ENCODE measurements at places on chromosomes 7 and 10. TPM values are rescaled to one million over a fixed set of nuclear protein-coding genes. Genes with fewer than 3 reads are reported as not detected.

DNA sequence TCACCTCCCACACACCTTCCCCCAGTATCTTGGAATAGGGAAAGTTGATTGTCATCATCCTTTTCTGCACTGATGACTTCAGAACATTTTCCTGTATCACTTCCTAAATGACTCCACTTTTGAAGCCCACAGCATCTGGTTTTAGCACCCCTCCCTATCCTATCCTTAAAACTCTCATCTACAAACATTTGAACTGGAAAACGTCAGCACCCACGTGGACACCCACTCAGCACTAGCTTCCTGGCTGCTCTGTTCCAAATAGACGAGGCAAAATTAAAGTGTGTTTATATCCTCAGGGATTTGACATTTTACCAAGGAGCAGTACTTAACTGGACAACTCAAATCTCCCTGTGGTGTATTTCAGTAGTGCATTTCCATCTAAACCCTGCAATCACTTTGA, 73.9 kb downstream of the REEP3 start:
- no peak overlapping the region for H3K27ac ChIP-seq
- H3K36me3 ChIP-seq, result peaks cover 18% of the 10 kb centered on the region
- no peaks in the 10 kb centered on the region for H3K27me3 ChIP-seq
- H3K4me1 ChIP-seq, result no peaks in the 10 kb centered on the region

GRCh38 chr7:107890493-107890961, 456 bp upstream of the DLD start:
- DNase-seq, result no peak
- peaks cover 17% of the 10 kb centered on the region for H3K36me3 ChIP-seq
- no peaks in the 10 kb centered on the region for H3K27me3 ChIP-seq
- H3K4me1 ChIP-seq, result peaks cover 45% of the 10 kb centered on the region
- H3K27ac ChIP-seq, result peak overlapping the region; percentile 95

DNA sequence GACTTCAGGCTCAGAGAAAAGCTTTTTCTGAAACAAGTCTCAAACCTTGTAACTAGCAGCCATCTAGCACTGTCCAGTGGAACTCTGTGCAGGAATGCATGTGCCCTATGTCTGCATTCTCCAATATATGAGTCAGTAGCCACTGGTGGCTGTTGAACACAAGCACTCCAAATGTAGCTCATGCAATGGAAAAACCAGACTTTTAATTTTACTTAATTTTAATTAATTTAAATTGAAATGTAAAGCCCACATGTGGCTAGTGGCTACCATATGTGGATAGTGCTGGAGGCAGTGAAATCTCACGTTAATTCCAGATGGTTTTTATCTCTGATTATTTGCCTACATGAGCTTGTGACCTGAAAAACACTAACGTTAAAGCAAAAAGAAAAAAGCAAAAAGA, 225.1 kb downstream of the GATA3 start:
- no peaks in the 10 kb centered on the region for H3K4me1 ChIP-seq
- H3K36me3 ChIP-seq, result no peaks in the 10 kb centered on the region

DNA sequence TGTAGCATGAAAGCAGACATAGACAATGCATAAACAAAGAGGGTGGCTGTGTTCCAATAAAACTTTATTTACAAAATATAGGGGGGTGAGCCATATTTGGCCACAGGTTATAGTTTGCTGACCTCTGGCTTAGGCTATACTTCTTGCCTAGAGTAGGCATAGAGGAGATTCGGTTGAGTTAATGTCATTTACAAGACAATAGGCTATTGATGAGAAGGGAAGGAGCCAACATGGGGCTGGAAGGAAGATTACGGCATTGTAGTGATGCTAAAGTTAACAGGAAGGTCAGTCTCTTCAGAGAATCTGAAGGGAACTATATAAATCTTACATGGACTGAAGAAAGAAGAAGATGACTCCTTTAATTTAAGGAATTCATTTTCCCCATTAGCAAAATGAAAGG, 463.5 kb downstream of the HTR7 start:
- no peak overlapping the region for H3K4me3 ChIP-seq
- no peaks in the 10 kb centered on the region for H3K36me3 ChIP-seq
- H3K27ac ChIP-seq, result no peak overlapping the region
- H3K4me1 ChIP-seq, result no peaks in the 10 kb centered on the region
- H3K27me3 ChIP-seq, result no peaks in the 10 kb centered on the region
- DNase-seq, result no peak

DNA sequence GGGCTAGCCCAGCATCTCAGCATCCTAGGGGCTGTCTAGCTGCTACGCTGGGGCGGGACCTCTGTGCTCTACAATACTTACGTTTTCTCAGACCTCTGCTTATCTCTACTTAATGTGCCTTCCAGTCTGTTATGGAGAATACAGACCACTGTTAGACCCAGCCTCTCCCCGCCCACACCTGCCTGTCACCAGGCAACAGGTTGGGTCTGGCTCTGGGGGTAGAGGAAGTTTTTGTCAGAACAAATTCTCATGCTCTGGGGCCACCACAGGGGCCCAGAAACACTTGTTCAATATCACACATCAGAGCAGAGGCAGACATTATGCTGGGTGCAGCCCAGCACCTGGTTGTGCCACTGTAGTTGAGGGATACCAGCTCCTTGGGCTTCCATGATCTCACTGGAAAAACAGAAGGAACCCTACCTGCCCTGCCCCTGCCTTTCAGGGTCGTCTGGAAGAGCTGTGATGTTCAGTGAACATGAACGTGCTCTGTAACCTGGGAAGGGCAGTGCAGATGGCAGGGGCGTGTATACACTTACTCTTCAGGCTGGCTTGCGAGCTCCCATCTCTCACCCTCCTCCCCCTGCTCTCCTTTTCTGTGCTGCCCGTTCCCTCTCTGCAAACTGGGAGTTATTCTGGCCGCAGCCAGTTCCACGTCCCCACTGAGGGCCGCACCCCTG, 135.2 kb upstream of the PODXL start:
- H3K4me3 ChIP-seq, result no peak overlapping the region
- no peaks in the 10 kb centered on the region for H3K36me3 ChIP-seq
- H3K27me3 ChIP-seq, result no peaks in the 10 kb centered on the region
- H3K4me1 ChIP-seq, result no peaks in the 10 kb centered on the region

GRCh38 chr7:109235316-109235715, 665.6 kb downstream of the DNAJB9 start:
- no peaks in the 10 kb centered on the region for H3K27me3 ChIP-seq
- DNase-seq, result no peak
- no peaks in the 10 kb centered on the region for H3K36me3 ChIP-seq
- H3K4me3 ChIP-seq, result no peak overlapping the region
- no peaks in the 10 kb centered on the region for H3K4me1 ChIP-seq
- no peak overlapping the region for H3K27ac ChIP-seq

- no peaks in the 10 kb centered on the region for H3K27me3 ChIP-seq
- H3K27ac ChIP-seq, result no peak overlapping the region
- DNase-seq, result no peak
These were observed 99.8 kb upstream of the MDFIC start for GRCh38 chr7:114822131-114822530.

DNA sequence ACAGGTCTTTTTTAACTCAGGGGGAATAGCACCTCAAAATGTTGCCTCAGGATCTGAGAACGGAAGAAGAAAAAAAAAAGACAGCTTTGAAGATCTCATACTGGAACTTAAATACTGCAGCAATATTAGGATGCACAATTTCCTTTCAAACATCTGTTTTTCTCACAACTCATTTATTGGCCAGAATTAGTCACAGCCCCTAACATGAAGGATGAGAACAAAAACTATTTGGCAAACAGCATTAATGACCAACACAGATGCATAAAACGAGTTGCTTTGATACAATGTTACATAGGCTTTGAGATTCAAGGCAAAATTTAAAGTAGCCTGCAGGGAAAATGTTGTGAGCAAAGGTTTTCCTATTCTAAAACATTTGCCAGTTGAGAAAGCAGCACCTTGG, 36.5 kb downstream of the JMJD1C start:
- no peak overlapping the region for H3K27ac ChIP-seq
- H3K4me3 ChIP-seq, result no peak overlapping the region
- no peak for DNase-seq
- H3K27me3 ChIP-seq, result no peaks in the 10 kb centered on the region
- H3K36me3 ChIP-seq, result no peaks in the 10 kb centered on the region

GRCh38 chr7:85883-86515, 106.4 kb upstream of the FAM20C start:
- H3K27me3 ChIP-seq, result no peaks in the 10 kb centered on the region
- DNase-seq, result no peak
- no peak overlapping the region for H3K4me3 ChIP-seq
- H3K27ac ChIP-seq, result no peak overlapping the region
- no peaks in the 10 kb centered on the region for H3K4me1 ChIP-seq
- H3K36me3 ChIP-seq, result no peaks in the 10 kb centered on the region

- no peaks in the 10 kb centered on the region for H3K4me1 ChIP-seq
- H3K27ac ChIP-seq, result no peak overlapping the region
- H3K4me3 ChIP-seq, result no peak overlapping the region
- DNase-seq, result no peak
- no peaks in the 10 kb centered on the region for H3K36me3 ChIP-seq
These were observed 151.9 kb downstream of the CHRM2 start for GRCh38 chr7:137020351-137020750.

DNA sequence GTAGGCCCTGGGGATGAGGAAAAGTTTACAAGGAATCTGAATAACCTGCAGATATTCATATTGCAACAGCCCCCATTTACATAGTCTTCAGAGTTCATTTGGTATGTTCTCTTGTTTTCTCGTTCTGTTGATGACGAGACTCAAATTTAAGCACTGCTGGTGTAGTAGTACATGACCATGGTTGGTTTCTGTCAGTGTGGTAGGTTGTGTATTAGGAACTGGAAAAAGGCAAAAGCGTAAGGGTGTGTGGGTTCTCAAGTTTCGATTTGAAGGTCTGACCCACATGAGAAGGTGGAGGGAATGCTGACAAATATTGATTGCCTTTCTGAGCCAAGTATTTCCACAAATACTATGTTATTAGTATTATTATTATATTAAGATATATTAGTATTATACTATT, 151.7 kb downstream of the AUTS2 start:
- no peaks in the 10 kb centered on the region for H3K27me3 ChIP-seq
- no peak overlapping the region for H3K4me3 ChIP-seq
- DNase-seq, result no peak
- no peaks in the 10 kb centered on the region for H3K4me1 ChIP-seq

- no peak overlapping the region for H3K27ac ChIP-seq
- no peaks in the 10 kb centered on the region for H3K36me3 ChIP-seq
- no peak for DNase-seq
- no peaks in the 10 kb centered on the region for H3K4me1 ChIP-seq
- no peaks in the 10 kb centered on the region for H3K27me3 ChIP-seq
These were observed 261.9 kb downstream of the ARL4A start for GRCh38 chr7:12949060-12949931.

DNA sequence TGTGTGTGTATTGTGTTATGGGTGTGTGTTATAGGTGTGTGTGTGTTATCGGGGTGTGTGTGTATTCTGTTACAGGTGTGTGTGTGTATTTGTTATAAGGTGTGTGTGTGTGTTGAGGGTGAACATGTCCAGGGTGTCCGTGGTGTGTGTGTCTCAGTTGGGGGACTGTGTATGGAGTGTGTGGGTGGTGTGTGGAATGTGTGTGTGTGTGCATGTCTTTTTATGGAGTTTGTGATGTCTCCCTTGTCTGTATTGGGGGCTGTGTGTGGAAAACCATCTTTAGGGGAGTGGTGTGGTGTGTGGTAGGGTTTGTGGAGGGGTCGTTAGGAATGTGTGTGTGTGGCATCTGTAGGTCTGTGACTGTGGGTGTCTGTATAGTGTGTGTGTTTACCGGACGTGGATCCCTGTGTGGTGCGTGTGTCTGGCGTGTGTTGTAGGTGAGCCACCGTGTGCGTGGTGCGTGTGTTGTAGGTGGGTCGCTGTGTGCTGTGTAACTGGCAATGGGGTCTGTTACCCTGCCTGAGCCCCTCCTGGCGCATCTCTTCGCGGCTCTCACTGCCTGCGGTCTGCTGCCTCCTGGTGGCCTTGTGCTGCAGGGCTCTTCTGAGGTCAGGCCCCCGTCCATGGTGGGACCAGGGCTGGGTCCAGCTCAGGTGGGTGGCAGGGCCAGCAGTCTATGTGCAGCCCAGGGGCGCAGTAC, 61.7 kb downstream of the PALD1 start:
- H3K27ac ChIP-seq, result no peak overlapping the region
- no peaks in the 10 kb centered on the region for H3K27me3 ChIP-seq
- DNase-seq, result no peak
- no peaks in the 10 kb centered on the region for H3K36me3 ChIP-seq

GRCh38 chr10:99560277-99561126, 27.8 kb downstream of the NKX2-3 start:
- H3K27me3 ChIP-seq, result peaks cover 6% of the 10 kb centered on the region
- H3K4me1 ChIP-seq, result peaks cover 8% of the 10 kb centered on the region
- H3K36me3 ChIP-seq, result no peaks in the 10 kb centered on the region
- peak; percentile 30 for DNase-seq
- H3K27ac ChIP-seq, result no peak overlapping the region

DNA sequence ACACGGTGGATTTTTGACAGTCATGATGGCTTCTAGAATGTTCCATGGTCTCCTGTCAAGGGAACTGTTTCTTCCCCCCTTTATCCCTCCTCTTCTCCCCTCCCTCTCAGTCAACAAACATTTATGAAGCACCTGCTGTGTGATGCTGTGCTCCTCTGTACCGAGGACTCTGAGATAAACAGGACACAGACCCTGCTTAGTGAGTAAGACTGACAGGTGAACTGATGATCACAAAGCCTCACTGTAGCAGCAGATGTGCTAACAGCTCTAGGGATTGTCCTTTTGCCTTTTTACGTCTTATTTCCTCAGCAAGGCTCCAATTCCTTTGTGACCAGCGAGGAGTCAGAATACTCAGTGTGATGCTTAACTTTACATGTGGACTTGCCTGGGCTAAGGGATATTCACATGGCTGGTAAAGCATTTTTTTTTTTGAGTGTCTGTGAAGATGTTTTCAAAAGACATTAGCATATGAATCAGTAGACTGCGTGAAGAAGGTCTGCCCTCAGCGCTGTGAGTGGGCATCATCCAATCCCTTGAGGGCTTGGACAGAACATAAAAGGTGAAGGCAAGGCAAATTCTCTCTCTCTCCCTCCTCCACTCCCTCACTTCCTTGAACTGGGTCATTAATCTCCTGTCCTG, 170.1 kb downstream of the ADRA2A start:
- no peaks in the 10 kb centered on the region for H3K36me3 ChIP-seq
- H3K4me1 ChIP-seq, result no peaks in the 10 kb centered on the region
- H3K27me3 ChIP-seq, result peaks cover 6% of the 10 kb centered on the region
- no peak overlapping the region for H3K27ac ChIP-seq
- DNase-seq, result no peak

DNA sequence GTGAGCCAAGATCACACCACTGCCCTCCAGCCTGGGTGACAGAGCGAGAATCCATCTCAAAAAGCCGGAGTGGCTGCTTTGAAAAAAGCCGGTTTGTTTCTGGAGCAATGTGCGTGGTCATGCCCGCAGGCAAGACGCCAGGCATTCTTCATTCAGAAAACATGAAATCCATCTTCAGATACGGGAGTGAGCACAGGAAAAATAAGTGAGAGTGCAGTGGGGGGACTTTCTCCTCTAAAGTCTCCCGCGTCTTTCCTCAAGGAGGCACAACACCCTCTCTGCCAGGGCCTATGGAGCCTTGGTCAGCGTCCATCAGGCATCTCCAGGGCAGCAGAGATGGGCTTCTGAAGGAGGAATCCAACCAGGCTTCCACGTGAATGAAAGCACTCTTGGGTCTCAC, 62.3 kb upstream of the DGKI start:
- no peaks in the 10 kb centered on the region for H3K4me1 ChIP-seq
- H3K36me3 ChIP-seq, result peaks cover 74% of the 10 kb centered on the region
- H3K27ac ChIP-seq, result no peak overlapping the region
- no peak for DNase-seq

HOXA10 gene
- polyA plus RNA-seq, result not detected

RET gene
- polyA plus RNA-seq, result not detected

ZNF212 gene
- 7.6 TPM for polyA plus RNA-seq

SPDYE11 gene
- not detected for polyA plus RNA-seq

LDB3 gene
- polyA plus RNA-seq, result not detected

CPEB3 gene
- polyA plus RNA-seq, result 0.87 TPM

PROSER2 gene
- polyA plus RNA-seq, result 0.65 TPM

CLCN1 gene
- not detected for polyA plus RNA-seq

LRGUK gene
- polyA plus RNA-seq, result not detected

Measured in CD4-positive, CD25-positive, alpha-beta regulatory T cell (primary cell).